ENCODE measurements at places on chromosomes 7 and 10.

- DNase-seq = no peak
Observed at GRCh38 chr10:126302476-126302756, 85.9 kb downstream of the ADAM12 start.

DNA sequence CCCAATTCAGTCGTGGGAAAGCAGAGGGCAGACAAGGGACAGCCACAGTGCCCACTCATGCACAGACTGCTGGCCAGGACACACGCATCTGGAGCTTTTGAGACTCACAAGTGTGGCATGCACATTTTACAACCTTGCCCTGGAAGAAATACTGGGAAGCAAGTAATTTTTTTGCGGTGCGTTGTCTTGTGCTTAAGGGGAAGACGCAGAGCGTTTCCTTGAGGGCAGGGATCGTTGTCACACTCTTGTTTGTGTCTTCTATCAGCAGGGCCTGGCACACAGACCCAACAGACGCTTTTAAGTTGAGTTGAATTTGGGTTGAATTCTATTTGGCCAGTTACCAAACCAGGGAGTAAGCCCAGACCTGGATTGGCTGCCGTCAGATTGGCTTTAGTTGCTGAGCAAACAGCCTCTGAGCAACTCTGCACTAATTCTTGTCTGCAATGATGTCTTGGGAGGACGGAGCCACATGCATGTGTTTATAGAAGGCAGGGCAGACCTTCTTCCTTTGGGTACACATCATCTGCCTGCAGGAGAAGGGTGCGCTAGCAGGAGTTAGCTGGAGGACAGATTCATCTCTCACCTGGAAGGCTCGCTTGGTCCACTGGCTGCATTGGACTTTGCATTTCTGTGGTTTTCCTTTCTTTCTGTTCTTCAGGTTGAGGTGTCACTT, 38.4 kb downstream of the IL2RA start:
- no peak for DNase-seq

- no peak for DNase-seq
Observed at GRCh38 chr7:45564886-45565455, 9.2 kb upstream of the ADCY1 start.

- DNase-seq = no peak
Observed at GRCh38 chr7:83786858-83787257, 137.9 kb upstream of the SEMA3E start.

- no peak for DNase-seq
Observed at GRCh38 chr10:102985811-102986210, 67.7 kb downstream of the CNNM2 start.

- DNase-seq = no peak
Observed at GRCh38 chr7:148540041-148540738, 50.4 kb upstream of the C7orf33 start.

- no peak for DNase-seq
Observed at GRCh38 chr7:101581891-101582290, 47.2 kb downstream of the MYL10 start.

DNA sequence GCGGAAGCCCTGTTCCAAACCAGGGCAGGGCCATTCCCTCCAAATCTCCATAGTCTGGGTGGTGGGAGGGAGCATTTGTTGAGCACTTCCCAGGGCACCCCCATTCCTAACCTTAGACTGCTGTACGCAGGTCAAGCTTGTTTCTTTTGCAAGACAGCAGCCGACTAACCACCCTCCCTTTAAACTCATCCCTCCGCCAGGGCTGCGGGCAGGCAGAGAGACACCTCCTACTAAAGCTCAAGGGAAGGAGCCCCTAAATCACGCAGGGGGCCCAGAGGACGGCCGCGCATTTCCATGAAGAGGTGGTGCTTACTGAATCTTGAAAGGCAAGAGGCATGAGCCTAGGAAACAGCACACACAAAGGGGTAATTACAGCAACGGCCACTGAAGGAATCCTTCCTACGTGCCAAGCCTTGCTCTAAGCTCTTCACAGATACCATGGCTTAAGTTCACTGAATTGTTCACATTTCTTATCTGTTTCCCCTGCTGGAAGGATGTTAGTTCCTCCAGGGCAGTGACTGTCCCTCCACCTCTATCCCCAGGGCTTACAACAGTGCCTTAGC, 90.0 kb downstream of the PROSER2 start:
- no peak for DNase-seq

- DNase-seq = no peak
Observed at GRCh38 chr10:60798031-60798430, 19.8 kb downstream of the CDK1 start.

- DNase-seq = no peak
Observed at GRCh38 chr7:135979471-135980011, 2.4 kb upstream of the MTPN start.

GRCh38 chr10:6843481-6843881, 263.4 kb upstream of the PRKCQ start:
- no peak for DNase-seq

DNA sequence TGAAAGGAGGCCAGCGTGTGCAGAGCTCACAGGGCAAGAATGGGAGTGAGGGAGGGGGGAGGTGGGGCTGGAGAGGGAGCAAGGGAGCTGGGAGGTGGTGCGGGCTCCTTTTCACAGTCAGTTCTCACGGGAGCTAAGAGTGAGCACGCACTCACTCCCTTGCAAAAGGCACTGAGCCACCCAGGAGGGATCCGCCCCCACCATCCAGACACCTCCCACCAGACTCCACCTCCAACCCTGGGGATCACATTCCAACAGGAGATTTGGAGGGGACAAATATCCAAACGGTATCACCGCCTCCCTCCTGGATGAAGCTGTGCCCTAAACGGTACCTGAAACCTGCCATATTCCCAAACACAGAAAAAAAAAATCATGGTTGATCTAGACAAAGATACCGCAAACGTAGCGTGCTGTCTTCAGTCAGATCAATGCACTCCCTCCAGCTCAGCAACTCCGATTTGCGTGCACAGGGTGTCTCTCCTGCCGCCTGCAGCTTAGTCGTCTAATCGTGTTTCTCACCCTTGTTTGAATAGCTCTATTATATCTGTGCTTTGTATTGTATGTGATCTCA, 20.3 kb upstream of the PRKAG2 start:
- DNase-seq = no peak

DNA sequence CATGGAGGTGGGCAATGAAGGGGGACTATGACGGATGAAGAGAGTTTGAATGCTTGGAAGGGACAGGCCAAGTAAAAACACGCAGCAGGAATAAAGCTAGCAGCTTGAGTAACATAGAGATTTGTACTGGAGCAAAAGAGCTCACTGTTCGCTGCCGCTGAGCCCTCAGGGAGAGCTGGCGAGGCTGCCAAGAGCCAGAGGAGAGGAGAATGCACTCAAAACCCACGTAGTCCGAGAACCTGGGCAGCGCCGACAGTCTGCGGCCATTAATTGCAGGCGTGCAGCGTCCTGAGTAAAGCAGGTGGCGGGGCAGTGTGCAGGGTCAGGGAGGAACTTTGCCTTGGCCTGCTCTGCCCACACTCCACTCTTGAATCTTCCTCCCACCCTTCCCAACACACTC, 68.2 kb downstream of the SLC37A3 start:
- DNase-seq = no peak

DNA sequence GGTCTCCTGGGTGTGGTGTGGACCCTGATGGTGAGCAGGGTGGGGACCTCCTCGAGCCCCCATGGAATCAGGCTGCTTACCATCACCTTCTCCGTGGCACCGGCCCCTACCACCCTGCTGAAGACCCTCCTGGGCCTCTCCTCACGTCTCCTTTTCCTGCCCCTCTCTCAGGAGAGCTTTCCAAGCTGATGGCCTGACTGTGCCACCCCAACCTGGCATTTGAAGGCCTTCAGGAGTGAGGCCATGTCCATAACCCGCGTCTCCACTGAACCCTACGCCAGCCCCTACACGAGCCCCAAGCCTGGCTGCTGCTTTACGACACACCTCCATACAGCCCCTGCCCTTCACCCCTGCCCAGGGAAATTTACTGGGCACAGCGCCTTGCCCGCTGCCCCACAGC, 55.4 kb downstream of the ZRANB1 start:
- no peak for DNase-seq

GRCh38 chr7:138459413-138460175, 465 bp upstream of the TRIM24 start:
- peak; percentile 97 for DNase-seq

- DNase-seq = peak; percentile 19
Observed at GRCh38 chr10:62681211-62681940, 123.1 kb upstream of the ADO start.

- peak; percentile 16 for DNase-seq
Observed at GRCh38 chr10:13347043-13347499, 1.0 kb downstream of the SEPHS1 start.

GRCh38 chr10:32616438-32616837, 170.5 kb downstream of the CCDC7 start:
- no peak for DNase-seq

DNA sequence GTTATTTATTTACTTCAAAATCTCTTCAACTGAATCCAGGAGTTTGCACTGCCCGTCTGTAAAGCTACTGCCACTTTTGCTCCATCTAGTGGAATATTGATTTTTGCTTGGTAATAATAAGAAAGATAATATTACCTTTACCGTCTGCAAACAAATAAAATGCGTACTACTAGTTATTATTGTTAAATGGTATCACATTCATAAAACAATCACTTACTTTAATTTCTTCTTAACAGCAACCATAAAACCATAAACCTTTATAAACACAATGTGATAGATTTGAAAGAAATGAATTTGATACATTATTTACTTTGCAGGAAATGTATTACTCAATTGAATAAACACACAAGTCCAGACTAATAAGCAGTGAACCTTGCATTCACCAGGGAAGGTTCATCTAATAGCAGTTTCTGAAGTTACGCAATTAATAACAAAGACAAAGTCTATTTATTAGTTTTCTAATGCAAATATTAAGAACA, 6.4 kb downstream of the AGMO start:
- no peak for DNase-seq

DNA sequence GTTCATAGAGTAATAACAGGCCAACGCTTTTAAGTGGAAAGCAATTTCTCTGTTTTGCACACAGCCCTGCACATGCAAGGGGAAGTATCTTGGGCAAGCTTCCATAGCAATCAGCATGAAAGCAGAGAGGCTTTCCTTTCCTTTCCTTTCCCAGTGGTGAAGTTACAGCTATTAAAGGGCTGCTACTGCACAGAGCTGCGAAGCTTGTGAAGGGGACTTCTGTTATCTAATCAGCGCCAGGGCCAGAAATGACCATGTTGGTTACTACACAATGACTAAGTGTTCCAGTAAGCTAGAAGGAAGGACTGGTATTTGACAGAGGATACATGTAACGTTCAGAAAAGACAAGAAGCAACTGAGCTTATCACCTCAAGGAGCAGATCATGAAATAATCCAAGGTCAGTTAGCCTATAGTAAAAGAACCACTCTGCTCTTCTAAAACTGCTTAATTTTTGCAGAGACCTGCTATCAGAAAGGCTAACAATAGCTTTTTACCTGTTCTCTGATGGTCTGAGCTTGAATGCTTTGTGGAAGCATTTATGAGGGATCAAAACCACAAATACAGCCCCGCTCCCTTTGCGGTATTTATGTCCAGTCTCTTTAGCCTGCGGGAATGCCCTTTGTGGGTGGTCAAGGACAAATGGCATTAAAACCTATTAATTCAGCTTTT, 45.9 kb downstream of the SGMS1 start:
- no peak for DNase-seq

GRCh38 chr10:767211-767610, 77.7 kb upstream of the DIP2C start:
- no peak for DNase-seq

DNA sequence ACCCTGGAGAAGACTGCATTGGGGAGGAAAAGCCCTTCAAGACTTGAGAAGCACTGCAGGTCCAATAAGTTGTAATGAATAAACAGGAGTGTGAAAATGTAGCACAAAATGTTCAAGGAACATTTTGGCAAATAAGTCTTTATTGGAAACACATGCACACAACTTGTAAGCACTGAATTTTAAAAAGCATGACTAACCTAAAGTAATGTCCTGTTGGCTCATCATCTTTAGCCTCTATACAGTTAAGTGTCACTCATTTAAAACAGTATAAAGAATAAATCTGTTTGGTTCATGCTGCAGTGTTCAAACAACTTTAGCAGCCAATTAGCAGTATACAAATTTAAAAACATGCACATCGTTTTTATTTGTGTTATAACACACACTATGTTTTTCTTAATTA, 108.6 kb downstream of the CDK6 start:
- DNase-seq = no peak

DNA sequence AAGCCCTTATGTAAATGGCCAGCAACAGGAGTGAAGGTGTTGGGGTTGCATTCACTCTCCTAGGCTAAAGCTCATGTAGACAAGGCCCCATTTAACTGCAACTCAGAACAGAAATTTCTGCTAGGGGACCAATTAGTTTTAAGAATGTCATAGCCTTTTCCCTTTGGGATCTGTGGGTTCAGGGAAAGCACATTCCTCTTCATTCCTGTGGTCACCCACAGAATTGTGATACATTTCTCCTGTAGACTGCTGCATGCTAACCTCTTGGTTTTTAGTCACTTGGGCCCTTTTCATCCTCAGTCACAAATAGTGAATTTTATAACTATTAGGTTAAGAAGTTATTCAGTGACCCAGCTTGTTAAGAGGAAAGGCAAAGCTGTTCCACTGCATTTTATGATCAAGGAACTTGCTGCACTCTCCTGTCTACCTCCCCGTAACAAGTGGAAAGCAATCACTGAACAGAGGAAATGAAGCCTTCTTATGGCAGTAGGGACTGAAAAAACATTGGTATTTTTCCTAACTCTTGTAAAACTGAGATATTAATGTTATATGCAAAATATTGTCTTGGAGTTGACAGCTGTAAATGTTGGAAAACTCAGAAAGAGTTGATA, 124.9 kb downstream of the SND1 start:
- no peak for DNase-seq

DNA sequence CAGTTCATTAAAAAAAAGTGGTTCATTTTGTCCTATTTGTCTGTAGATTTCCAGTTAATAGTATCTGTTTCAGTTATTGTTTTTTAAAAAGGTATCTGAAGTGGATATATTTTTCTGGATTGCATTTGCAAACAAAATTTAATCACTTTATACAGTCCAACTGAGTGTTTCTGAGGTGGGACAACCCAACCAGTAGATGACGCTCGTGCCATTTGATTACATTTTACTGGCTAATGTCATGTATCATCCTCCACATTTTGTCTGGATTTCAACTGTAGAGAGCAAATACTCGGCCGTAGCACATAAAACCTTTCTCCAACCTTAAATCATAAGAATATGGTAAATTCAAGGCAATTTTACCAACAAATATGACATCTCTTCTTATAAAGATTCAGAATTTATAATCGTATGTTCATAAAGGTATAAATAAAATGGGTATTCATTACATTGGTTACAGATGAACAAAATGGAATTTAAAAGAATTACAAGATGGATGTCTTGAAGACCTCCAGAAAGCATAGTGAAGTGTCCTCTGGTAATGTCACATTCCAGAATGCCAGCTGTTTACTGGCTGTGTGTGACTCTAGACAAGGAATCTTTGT, 789.0 kb downstream of the PHTF2 start:
- DNase-seq = no peak

DNA sequence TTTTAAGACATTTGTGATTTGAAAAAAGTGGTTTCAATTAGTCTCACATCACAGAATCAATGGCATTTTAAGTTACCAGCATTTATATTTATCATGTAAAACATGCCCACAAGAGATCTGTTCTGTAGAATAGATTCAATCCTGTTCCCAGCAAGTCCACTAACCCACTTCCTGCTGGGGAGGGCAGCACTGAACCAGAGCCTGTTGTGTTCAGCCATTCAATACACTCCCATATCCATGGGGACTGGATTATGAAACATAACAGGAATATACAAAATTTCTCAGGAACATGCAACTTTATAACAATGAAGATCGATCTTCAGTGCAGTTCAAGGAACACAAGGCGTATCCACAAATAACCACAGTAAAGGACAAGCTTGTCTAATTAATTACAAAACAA, 24.4 kb upstream of the ANK3 start:
- DNase-seq = no peak

- no peak for DNase-seq
Observed at GRCh38 chr10:114276066-114276465, 37.0 kb downstream of the VWA2 start.
